ENCODE measurements at places on chromosomes 1 and 21. TPM values are rescaled to one million over a fixed set of nuclear protein-coding genes. Genes with fewer than 3 reads are reported as not detected.

DNA sequence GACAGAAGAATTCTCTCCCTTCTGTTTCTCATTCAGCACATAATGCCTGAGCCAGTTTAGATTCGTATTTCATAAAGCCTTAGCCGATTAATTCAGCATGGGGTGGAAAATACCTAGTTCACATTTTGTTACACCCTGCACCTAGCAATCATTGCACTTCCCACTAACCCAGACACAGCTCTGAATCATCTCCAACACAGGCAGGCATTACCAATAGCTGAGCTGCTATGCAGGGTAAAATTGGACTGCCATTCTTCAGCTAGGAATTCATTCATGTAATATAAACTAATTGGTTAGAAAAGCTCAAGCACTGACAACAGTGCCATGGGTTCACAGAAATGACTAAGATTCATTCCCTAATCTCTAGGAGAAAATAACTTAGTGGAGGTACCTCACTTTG lies 26.9 kb upstream of the NKAIN1 start:
- H3K27me3 ChIP-seq: no peaks in the 10 kb centered on the region
- H3K4me1 ChIP-seq: no peaks in the 10 kb centered on the region
- peak; percentile 6 for DNase-seq
- no peak overlapping the region for H3K4me3 ChIP-seq
- H3K27ac ChIP-seq: no peak overlapping the region

- H3K4me3 ChIP-seq: no peak overlapping the region
- no peaks in the 10 kb centered on the region for H3K27me3 ChIP-seq
- DNase-seq: no peak
- H3K27ac ChIP-seq: peak overlapping the region; percentile 14
- H3K36me3 ChIP-seq: peaks cover 26% of the 10 kb centered on the region
Measured at GRCh38 chr1:24659993-24660665, 17.0 kb downstream of the SRRM1 start.

Gene RPE65
- not detected for total RNA-seq

DNA sequence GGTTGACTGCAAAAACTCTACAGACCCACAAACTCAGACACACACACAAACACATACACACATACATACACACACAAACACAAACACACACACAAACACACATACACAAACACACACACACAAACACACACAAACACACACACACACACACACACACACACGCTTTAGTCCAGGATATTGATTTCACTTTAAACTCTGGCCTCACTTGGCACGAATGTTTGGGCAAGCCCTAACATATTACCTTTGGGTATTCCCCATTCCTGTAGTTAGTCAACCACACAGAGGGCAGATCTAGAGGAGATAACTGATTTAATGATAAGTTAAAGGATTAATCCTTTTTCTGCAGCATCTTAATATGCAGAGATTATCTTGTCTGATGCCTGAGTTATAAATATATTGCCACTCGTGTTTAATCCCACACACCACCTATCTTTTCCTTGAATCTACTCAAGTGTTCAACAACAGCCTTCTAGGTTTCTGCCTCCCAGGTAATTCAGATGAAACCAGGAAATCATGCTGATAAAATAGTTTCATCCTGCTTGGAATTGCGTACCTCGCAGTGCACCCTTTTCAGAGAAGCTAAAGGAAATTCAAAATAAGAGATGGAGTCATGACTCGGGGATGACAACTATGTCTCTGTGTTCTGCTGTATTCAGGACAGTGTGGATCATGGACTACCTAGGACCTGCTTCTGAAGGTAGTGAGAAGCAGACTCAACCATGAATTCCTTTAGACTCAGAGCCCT lies 14.5 kb upstream of the RUNX1 start:
- peaks cover 3% of the 10 kb centered on the region for H3K4me1 ChIP-seq
- no peaks in the 10 kb centered on the region for H3K27me3 ChIP-seq
- H3K36me3 ChIP-seq: no peaks in the 10 kb centered on the region
- no peak overlapping the region for H3K4me3 ChIP-seq

Gene S100A16
- total RNA-seq: 121 TPM

GRCh38 chr1:235790123-235790522 lies 76.6 kb downstream of the LYST start:
- no peak for DNase-seq
- H3K4me1 ChIP-seq: no peaks in the 10 kb centered on the region
- peaks cover 1% of the 10 kb centered on the region for H3K36me3 ChIP-seq
- no peaks in the 10 kb centered on the region for H3K27me3 ChIP-seq
- H3K27ac ChIP-seq: no peak overlapping the region
